ENCODE measurements at places on chromosomes 4 and X. TPM values are rescaled to one million over a fixed set of nuclear protein-coding genes. Genes with fewer than 3 reads are reported as not detected.

TCEAL5 gene
- not detected for total RNA-seq

MAGEB1 gene
- total RNA-seq, result not detected

GRCh38 chr4:48739560-48740019 lies 40.5 kb downstream of the FRYL start:
- H3K4me1 ChIP-seq, result peaks cover 45% of the 10 kb centered on the region
- H3K36me3 ChIP-seq, result no peaks in the 10 kb centered on the region
- H3K4me3 ChIP-seq, result no peak overlapping the region
- no peak for DNase-seq
- H3K27ac ChIP-seq, result peak overlapping the region; percentile 54

DNA sequence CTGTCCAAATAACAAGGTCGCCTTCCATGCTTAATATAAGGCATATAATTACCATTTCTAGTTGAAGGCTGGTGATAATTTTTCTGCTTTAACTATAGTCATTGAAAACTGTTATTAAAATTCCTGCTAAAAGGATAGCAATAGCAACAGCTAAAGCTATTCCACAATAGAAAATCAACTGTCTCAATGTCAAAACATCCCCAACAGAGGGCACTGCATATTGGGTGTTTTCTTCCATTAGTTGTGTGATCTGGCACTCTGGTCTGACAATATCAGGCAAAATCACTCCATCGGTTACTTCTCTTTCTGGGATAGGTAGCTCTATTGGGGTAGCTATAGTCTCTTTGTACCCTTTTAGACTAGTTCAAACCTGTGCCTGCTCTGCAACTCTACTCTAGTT lies 53.5 kb downstream of the TMPRSS11F start:
- H3K27ac ChIP-seq, result no peak overlapping the region
- H3K27me3 ChIP-seq, result no peaks in the 10 kb centered on the region
- no peak for DNase-seq
- no peaks in the 10 kb centered on the region for H3K4me1 ChIP-seq
- H3K4me3 ChIP-seq, result no peak overlapping the region
- no peaks in the 10 kb centered on the region for H3K36me3 ChIP-seq

DNA sequence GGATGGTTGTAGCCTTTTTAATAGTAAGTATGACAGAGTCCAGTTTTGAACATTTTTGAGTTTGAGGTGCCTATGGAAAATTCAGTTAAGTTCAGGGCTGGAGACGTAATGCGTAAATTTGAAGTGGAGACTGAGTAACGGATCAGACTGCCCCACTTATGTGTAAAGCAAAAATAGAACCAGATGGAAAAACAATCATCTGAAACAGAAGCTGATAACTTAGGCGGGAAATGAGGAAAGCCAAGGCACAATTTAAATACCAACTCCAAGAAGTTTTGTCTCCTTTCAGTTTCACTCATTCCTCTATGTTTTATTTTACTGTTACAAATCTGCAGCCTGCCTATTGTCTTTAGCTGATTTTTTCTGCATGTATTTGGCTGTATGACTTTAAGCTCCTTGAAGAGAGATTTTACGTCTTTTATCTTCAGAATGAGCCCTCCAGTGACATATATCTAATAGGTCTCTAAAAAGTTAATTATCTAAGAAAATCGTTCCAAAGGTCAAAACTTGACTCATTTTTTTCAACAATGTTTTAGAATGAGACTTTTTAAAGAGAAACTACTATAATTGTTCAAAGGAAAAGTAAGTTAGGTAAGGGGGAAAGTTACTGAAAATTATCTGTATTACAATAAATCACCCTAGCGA lies 1.1 kb downstream of the SGCB start:
- no peak for DNase-seq
- H3K27me3 ChIP-seq, result peaks cover 29% of the 10 kb centered on the region
- H3K27ac ChIP-seq, result peak overlapping the region; percentile 84
- H3K4me1 ChIP-seq, result peaks cover 29% of the 10 kb centered on the region
- peaks cover 12% of the 10 kb centered on the region for H3K36me3 ChIP-seq
- H3K4me3 ChIP-seq, result peak overlapping the region; percentile 92

DNA sequence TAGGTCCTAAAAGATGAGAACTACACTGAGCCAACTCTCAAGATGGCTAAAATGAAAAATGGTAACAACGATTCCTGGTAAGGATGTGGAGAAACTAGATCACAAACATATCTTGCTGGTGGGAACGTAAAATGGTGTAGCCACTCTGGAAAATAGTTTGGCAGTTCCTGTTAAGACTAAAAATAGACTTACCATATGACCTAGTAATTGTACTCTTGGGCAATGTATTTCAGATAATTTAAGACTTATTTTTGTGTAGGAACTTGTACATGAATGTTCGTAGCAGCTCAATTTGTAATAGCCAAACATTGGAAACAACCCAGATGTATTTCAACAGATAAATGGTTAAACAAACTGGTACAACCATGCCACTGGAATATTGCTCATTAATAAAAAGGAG lies 106.2 kb downstream of the HDAC8 start:
- H3K27ac ChIP-seq, result no peak overlapping the region
- H3K27me3 ChIP-seq, result no peaks in the 10 kb centered on the region
- no peak for DNase-seq
- peaks cover 3% of the 10 kb centered on the region for H3K36me3 ChIP-seq
- no peak overlapping the region for H3K4me3 ChIP-seq

GAGE12C gene
- total RNA-seq, result not detected

DNA sequence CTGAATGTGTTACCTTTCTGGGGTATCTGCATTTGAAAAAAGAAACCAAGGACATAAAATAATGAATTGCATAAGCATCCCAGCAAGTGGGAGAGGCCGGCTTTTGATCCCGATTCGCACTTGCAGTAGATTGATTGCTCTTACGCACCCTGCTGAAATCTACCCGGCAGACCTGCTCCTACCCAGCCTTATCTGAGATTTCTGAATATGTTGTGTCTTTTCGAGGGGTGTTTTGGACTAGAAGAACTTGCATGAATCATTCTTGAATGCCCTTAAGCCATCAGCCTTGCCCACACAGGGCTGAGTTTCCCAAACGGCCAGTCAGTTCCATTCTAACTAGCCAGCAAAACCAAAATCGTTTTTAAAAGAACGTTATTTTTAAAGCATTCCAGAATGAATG lies 174.4 kb upstream of the BCOR start:
- no peak overlapping the region for H3K4me3 ChIP-seq
- no peaks in the 10 kb centered on the region for H3K36me3 ChIP-seq
- no peak overlapping the region for H3K27ac ChIP-seq
- H3K27me3 ChIP-seq, result no peaks in the 10 kb centered on the region
- no peak for DNase-seq

ODAPH gene
- total RNA-seq, result not detected

GRCh38 chr4:85368932-85369331 lies 106.0 kb upstream of the ARHGAP24 start:
- H3K36me3 ChIP-seq, result no peaks in the 10 kb centered on the region
- H3K27me3 ChIP-seq, result no peaks in the 10 kb centered on the region
- H3K27ac ChIP-seq, result no peak overlapping the region
- H3K4me1 ChIP-seq, result no peaks in the 10 kb centered on the region
- DNase-seq, result no peak

- no peaks in the 10 kb centered on the region for H3K27me3 ChIP-seq
- no peak overlapping the region for H3K4me3 ChIP-seq
- H3K36me3 ChIP-seq, result no peaks in the 10 kb centered on the region
- DNase-seq, result no peak
Observed at GRCh38 chr4:132526652-132527051, 622.4 kb upstream of the PCDH10 start.

KCTD8 gene
- total RNA-seq, result not detected

DNA sequence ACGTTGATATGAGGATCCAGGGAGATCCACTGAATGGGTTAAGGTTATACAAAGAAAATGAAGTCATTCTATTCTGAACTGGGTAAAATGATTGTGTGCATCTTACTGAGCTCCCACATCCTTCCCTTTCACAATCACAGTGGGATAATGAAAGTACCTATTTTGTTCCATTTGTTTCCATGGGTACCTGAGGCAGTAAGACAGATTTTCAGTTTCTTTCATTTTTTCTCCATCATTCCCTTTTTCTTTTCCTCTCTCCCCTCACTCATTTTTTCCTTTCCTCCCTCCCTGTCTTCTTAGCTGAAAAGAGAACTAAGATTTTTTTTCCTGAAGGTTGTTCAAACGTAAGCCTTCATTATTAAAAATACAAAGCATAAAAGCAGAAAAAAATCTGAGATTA lies 4.6 kb downstream of the GRIA2 start:
- DNase-seq, result no peak
- no peak overlapping the region for H3K4me3 ChIP-seq
- H3K27ac ChIP-seq, result no peak overlapping the region
- peaks cover 24% of the 10 kb centered on the region for H3K27me3 ChIP-seq
- H3K36me3 ChIP-seq, result peaks cover 4% of the 10 kb centered on the region
- no peaks in the 10 kb centered on the region for H3K4me1 ChIP-seq

GRCh38 chr4:40731361-40731760 lies 18.4 kb upstream of the NSUN7 start:
- peaks cover 10% of the 10 kb centered on the region for H3K27me3 ChIP-seq
- no peak for DNase-seq
- no peaks in the 10 kb centered on the region for H3K36me3 ChIP-seq
- H3K27ac ChIP-seq, result no peak overlapping the region

- no peaks in the 10 kb centered on the region for H3K36me3 ChIP-seq
- H3K4me1 ChIP-seq, result no peaks in the 10 kb centered on the region
- no peak overlapping the region for H3K27ac ChIP-seq
- H3K4me3 ChIP-seq, result no peak overlapping the region
- no peaks in the 10 kb centered on the region for H3K27me3 ChIP-seq
Observed at GRCh38 chrX:67692246-67692645, 148.4 kb downstream of the AR start.

SSX4 gene
- total RNA-seq, result not detected

- H3K27me3 ChIP-seq, result no peaks in the 10 kb centered on the region
- H3K27ac ChIP-seq, result peak overlapping the region; percentile 37
- DNase-seq, result no peak
- H3K4me3 ChIP-seq, result no peak overlapping the region
- H3K4me1 ChIP-seq, result peaks cover 10% of the 10 kb centered on the region
Observed at GRCh38 chr4:17817027-17817426, 6.2 kb downstream of the NCAPG start.

TKTL2 gene
- total RNA-seq, result 0.10 TPM

- no peak overlapping the region for H3K27ac ChIP-seq
- H3K27me3 ChIP-seq, result peaks cover 10% of the 10 kb centered on the region
- H3K4me3 ChIP-seq, result no peak overlapping the region
- DNase-seq, result no peak
Observed at GRCh38 chr4:113256946-113257345, 207.5 kb downstream of the ANK2 start.

GAGE12H gene
- not detected for total RNA-seq

ERCC6L gene
- total RNA-seq, result 0.10 TPM

L1CAM gene
- total RNA-seq, result 3.9 TPM

ATOH1 gene
- total RNA-seq, result not detected

- H3K4me3 ChIP-seq, result no peak overlapping the region
- no peak overlapping the region for H3K27ac ChIP-seq
- DNase-seq, result no peak
Observed at GRCh38 chr4:154135576-154135975, 346.7 kb upstream of the SFRP2 start.

NAP1L2 gene
- total RNA-seq, result 5.4 TPM

- no peaks in the 10 kb centered on the region for H3K36me3 ChIP-seq
- H3K4me1 ChIP-seq, result no peaks in the 10 kb centered on the region
- H3K4me3 ChIP-seq, result no peak overlapping the region
Observed at GRCh38 chr4:150402871-150403272, 179.1 kb upstream of the MAB21L2 start.

DNA sequence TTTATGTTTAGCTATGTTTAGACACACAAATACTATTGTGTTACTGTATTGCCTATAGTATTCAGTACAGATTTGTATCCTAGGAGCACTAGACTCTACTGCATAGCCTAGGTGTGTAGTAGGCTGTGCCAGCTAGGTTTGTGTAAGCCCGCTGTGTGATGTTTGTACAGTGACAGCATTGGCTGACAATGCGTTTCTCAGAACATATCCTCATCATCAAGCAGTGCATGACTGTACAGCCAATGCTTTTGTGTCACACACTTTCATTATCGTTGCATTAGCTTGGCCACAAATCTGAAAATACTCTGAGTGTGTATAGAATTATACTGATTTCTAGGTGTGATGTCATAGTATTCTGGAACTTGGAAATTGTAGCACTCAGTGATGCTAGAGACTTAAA lies 63.4 kb downstream of the CLDN34 start:
- DNase-seq, result no peak
- no peak overlapping the region for H3K27ac ChIP-seq
- H3K4me1 ChIP-seq, result peaks cover 4% of the 10 kb centered on the region

HS3ST1 gene
- total RNA-seq, result not detected

MAGEA4 gene
- not detected for total RNA-seq

DNA sequence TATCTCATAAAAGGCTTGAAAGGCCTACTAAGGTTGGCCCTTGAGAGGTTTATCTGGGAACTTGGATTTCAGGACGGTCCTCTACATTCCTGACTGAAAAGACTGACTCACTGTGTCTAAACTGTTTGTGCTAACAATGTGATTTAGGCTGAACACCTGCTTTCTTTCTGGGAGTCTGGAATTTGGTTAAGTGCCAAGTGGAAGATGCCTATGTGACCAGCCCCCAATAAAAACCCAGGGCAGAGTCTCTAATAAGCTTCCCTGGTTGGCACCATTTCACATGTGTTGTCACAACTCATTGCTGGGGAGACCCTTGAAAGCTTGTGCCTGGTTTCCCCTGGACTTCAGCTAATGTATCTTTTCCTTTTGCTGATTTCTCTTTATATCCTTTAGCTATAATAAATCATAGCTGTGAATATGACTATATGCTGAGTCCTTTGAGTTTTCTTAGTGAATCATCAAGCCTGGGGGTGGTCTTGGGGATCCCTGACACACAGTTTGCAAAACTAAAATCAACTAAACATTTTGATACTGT lies 55.1 kb downstream of the GPR82 start:
- no peaks in the 10 kb centered on the region for H3K27me3 ChIP-seq
- peaks cover 3% of the 10 kb centered on the region for H3K4me1 ChIP-seq
- H3K36me3 ChIP-seq, result no peaks in the 10 kb centered on the region
- no peak overlapping the region for H3K27ac ChIP-seq
- DNase-seq, result no peak
- no peak overlapping the region for H3K4me3 ChIP-seq

TFE3 gene
- total RNA-seq, result 38.9 TPM

DNA sequence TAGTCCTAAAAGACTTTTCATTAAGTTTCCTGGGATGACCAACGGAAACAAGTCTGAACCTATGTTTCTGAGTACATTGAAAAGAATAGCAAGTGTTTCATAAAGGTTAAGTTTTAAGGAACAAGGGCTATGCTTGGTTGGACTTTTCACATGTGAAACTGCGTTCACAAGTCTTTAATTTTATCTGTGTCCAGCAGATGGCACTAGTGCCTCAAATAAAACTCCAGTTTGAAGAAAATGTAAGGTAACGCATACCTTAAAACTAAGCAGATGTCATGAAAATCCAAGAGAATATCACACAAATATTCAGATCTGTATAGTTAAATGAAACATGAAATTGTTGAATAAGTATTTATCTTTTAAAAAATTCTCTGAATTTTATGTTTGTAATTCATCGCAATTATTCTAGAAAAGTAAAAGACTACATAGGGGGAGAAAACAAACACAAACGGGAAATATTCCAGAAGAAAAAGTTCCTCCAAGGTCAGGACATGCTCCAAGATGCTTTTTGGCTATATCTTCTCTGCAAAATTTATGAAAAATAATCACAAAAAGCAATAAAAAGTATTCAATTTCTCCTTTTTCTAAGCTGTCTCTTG lies 89.6 kb upstream of the MAD2L1 start:
- H3K27ac ChIP-seq, result no peak overlapping the region
- no peak overlapping the region for H3K4me3 ChIP-seq
- H3K27me3 ChIP-seq, result no peaks in the 10 kb centered on the region

STS gene
- total RNA-seq, result 1.1 TPM

GRCh38 chrX:118496763-118497079 lies 1.1 kb downstream of the DOCK11 start:
- H3K4me3 ChIP-seq, result peak overlapping the region; percentile 99
- peak overlapping the region; percentile 95 for H3K27ac ChIP-seq
- H3K27me3 ChIP-seq, result no peaks in the 10 kb centered on the region
